Tongue (tissue), 3 donors: ENCODE measurements at places on chromosomes 4 and X. TPM values are rescaled to one million over a fixed set of nuclear protein-coding genes. Genes with fewer than 3 reads are reported as not detected.

DNA sequence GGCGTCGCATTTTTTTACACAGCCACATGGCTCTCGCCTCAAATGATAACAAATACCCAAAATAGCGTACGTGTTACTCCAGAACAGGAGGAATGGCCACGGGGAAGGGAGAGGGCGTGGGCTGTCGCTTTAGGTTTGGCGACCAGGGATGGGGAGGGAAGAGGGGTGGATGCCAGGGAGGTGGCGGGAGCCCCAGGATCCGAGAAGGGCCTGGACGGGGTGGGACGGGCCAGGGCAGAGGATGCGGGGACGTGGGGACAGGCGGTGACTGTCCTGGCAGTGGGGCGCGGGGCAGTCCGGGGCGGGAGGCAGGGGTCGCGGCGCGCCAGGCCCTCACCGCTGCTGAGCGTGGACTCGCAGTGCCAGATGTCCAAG, 631 bp downstream of the TMEM47 start:
- peak; percentile 18 for DNase-seq

DNA sequence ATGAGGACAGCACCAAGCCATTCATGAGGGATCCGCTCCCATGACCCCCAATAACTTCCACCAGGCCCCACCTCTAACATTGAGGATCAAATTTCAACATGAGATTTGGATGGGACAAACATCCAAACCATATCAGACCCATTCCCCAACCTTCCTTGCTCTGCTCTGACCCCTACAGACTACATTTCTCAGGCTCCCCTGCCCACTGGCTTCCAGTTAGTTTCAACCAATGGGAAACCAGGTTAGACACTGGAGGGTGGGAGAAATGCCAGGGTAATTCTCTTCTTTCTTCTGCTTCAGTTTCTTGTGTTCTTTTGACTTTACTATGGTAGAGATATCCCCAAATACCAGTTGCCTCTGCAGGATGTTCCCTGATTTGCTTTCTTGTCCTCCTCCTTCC, 125.7 kb downstream of the CLCN4 start:
- no peak for DNase-seq

CNGA1 gene
- total RNA-seq = 0.41 TPM

GRCh38 chr4:25788703-25789238, 74.0 kb downstream of the SEL1L3 start:
- no peak for DNase-seq

DNA sequence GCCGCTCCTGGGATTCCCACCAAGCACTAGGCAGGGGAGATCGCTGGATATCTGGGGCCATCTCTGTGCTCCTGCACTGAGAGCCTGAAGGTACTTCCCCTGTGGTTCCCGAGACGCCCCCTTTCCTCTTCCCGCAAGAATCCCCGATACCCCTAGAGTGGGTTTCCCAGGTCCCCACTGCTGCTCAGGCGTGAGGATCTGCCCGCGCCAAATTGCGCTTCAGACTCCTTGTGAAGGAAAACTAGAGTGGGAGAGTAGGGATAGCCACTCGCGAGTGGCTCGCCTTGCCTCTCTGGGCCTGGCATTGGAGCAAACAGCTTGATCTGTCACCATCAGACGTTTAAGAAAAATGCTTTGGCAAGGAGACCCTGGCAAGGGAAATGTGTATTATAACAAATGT, 1.5 kb downstream of the IL1RAPL2 start:
- DNase-seq = no peak

SSX1 gene
- not detected for total RNA-seq

CDKL5 gene
- 9.3 TPM for total RNA-seq
